Activated CD8-positive, alpha-beta T cell treated with anti-CD3 and anti-CD28 coated beads, Interleukin-2, amount 10 ng/mL, durations not matched to agents 7 days and 5 days (primary cell): ENCODE measurements at places on chromosomes 7 and 10.

- DNase-seq: no peak
Measured at GRCh38 chr7:132343199-132343598, 233.1 kb downstream of the PLXNA4 start.

- no peak for DNase-seq
Measured at GRCh38 chr7:303884-304573, 14.1 kb downstream of the FOXL3 start.

DNA sequence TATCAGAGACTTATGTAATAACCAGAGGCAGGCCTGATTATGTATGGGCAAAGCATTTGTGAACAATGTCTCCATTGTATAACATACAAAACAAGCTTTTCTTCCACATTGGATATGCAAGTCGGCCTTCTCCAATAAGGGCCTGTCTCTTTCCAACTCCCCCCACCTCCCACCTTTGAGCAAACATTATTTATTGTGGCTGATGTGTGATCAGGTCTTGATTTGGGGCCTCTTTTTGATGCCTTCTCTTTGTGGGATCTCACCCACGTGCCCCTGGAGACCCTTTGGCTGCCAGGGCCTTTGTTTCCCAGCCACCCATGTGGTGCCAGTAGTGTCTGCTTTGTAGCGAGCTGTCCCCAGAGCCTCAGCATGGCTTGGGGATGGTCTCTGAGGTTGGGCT lies 53.0 kb downstream of the TCF7L2 start:
- no peak for DNase-seq

DNA sequence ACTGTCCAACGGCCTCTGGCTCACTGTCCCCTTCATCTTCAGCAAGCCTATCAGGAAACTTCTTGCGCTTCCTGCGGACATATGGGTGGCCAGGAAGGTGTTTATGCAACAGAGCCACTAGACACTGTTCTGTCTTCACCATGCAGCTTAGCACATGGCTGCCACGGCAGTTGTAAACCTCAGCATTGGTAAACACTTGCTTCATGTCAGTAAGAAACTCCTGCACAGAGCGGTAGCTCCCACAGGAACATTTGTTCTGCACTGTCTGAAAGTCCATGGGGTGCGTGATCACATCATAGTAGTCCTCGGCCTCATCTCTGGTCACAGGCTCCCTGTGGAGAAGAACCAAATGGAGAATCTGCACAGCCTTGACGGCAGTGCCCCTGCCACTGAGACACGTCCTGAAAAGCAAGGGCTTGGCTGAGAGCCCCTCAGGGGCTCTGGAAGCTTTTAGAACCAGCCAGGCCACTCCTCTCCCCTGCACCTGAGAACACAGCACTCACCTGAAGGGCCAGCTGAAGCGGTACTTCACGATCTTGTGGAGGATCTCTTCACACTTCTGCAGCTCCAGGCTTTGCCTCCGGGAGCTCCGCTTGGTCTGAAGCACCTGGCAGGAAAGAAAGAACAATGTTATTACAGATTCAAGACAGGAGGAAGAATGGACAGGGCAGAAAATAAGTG lies 8.8 kb downstream of the FZD9 start:
- no peak for DNase-seq

DNA sequence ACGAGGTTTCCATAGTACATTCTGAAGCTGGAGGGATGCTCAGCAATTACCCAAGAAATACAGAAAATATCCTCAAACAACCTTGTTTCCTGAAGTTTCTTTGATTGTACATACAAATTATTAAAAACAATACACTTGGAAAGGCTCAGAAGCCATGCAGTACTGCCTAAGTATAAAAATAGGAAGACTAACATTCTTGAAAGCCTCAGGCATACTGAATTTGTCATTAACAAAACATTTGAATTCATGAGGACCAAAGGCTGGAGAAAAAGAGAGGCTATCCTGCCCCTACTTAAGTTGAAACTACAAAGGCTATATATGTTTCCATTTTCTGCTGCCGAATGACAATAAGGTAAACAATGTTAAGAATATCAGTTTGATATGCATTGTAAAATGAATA lies 54.3 kb upstream of the SGCE start:
- no peak for DNase-seq

DNA sequence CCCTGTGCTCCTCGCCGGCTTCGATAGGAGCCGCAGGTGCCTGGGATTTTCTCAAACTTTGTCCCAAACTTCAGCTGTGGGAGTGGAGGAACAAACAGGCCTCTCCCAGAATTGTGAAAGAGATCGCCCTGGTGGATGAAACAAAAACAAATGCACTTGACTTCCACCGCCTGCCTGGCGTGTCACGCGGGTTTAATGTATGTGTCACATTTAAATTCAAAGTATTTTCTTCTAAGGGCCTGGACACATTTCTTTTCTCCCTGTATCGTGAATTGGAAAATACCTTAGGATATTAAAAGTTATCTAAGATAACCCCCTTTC lies 694 bp upstream of the WASL start:
- DNase-seq: peak; percentile 51

DNA sequence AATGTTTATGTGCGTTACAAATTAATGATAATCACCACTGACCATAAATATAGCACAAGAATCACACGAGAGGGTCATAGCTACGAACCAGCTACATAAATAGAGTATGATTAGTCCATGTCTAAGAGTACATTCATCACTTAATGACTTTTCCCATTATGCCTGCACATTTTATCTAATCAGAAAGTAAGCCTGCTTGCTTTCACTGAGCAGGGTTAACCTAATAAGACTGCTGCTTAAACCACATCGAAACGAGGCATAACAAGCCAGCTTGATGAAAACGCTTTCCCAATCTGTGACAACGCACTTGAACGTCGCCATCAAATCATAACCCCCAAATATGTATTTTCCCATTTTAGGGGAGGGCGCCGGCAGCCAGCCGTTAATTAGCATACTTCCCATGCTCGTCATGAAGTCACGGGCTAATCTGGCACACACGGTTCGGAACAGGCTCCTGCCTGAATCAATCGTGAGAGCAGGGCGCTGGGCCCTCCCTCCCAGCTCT lies 71.5 kb downstream of the EBF3 start:
- DNase-seq: no peak

GRCh38 chr10:83625831-83626360 lies 513.4 kb upstream of the GHITM start:
- no peak for DNase-seq

- DNase-seq: no peak
Measured at GRCh38 chr7:84110400-84110799, 84.2 kb downstream of the SEMA3A start.

- peak; percentile 9 for DNase-seq
Measured at GRCh38 chr10:43945094-43945730, 296.5 kb upstream of the ZNF32 start.

GRCh38 chr7:1054861-1055450 lies 10.6 kb downstream of the GPR146 start:
- peak; percentile 59 for DNase-seq

GRCh38 chr10:126072622-126073021 lies 176.3 kb downstream of the FANK1 start:
- no peak for DNase-seq

DNA sequence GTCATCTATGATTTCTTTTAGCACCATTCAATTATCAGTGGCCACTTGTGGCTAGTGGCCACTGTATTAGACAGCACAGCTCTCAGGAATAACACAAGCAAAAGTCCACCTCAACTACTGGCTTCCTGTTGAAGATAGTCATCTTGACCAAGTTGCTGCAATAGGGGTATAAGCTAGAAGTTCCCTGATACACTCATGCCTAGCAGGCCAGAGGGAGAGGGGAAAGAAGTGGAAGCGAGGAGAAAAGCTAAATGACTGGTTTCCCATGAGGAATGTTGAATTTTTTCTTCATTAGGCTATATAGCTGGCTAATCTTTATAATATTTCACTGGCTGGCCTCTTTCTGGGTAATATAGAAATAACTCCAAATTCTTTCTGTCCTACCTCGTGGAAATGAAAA lies 327.5 kb upstream of the MEOX2 start:
- no peak for DNase-seq

DNA sequence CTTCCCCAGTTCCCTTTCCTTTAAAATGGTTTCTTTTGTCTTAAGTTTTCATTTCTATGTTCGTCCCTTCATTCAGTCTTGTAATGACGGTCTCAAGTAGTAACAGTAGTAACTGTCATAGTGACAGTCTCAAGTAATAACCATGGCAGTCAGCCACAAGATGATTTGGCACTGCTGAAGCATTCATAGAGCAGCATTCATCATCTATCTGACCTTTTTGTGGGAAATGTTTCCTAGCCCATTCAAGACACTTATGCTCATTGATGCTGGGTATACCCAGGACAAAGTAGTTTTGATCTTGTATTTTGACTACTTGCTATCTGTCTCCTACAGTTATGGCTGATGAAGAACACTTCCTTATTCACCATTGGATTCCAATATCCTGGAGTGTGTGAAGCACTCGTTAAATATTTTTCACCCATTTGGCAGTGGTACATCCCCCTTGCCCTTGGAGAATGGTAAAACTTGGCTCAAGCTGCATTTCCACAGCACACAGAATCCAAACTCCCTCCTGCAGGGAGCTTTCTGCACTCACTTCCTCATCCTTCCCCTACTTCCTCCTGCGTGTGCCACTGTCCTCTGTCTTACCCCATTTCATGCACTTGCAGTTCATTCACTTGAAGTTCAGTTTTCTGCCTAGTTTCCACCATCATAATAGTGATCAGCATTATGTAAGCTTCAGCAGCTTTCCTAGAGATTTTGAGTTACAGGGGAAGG lies 19.0 kb downstream of the GIMAP4 start:
- DNase-seq: no peak

GRCh38 chr10:86100581-86101061 lies 266.0 kb downstream of the GRID1 start:
- peak; percentile 27 for DNase-seq

DNA sequence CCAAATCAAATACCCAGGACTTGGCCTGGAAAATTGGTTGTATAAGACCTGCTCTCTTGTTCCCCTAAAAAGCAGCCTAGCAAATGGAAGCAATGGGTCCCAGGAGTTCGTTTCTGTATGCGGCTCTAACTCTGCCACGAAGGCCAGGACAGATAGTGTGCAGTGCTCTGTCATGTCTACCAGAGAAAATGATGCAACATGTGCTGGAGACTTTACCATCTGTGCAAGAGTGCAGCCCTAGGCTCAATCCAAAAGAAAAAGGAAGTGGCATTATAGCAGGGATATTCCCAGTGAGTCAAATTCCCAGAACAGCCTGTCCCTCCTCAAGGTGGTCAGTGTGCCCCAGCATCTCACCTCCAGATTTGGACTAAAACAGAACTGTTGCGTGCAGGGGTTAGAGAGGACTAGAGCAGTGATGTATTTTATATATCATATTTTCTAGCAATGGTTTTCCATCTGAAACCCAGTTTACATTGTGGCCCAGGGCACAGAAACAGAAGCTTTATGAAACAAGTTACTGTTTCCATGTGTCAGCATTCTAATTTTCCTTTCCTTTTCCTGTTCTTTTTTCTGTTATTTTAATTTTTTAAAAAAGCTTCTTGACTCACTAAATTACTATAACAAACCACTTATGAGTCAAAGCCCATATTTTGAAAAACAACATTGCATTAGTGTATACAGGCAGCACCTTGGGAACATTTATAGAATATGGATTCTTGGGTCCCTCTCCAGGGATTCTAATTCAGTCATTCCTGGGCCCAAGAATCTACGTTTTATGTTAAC lies 311.2 kb downstream of the RNLS start:
- DNase-seq: no peak

DNA sequence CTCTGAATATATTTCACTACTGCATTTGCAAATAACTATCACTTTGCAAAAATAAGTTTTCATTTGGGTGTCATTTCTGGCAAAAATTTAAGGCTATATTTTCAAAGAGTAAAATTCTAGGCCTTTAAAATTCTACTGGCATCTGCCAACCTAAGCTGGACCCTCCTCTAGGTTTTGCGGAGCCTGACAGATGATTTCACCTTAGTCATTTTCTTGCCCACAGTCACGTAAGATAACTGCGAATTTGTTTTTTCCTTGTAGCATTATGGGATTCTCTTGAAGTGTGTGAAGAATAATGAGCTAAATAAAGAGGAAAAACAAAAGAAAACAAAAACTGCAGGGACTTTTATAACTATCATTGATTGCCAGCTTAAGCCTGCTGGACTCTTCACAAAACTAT lies 7.8 kb downstream of the MEOX2 start:
- DNase-seq: no peak

DNA sequence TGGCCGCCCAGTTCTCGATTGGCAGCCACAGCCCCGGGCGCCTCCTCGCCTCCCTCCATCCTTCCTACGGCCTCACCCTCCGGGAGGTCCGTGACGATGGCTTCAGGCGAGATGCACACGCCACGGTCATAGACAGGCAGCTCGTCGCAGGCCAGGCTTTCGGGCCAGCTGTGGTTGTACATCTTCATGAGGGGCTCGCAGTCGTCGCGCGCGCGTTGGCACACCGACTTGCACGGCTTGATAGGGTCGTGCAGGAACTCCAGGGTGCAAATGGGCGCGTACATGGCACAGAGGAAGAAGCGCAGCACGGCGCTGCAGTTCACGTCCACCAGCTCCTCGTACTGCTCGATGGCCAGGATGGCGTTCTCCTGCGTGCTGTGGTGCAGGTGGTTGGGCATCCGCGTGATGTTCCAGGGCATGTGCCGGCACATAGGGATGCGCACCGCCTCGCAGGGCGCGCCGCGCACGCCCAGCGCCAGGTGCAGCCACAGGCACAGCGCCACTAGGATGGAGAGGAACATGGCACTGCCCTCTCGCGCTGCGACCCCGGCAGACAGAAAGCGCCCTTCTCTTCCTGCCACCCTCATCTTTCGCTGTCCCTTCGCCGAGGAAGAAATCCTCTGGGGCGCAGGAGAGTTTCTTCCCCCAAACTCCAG lies 472 bp downstream of the SFRP4 start:
- no peak for DNase-seq

GRCh38 chr10:132129431-132129830 lies 57.3 kb upstream of the DPYSL4 start:
- no peak for DNase-seq

GRCh38 chr7:6558837-6559236 lies 7.6 kb upstream of the GRID2IP start:
- peak; percentile 34 for DNase-seq

- DNase-seq: peak; percentile 51
Measured at GRCh38 chr10:11113156-11113555, 95.5 kb downstream of the CELF2 start.

DNA sequence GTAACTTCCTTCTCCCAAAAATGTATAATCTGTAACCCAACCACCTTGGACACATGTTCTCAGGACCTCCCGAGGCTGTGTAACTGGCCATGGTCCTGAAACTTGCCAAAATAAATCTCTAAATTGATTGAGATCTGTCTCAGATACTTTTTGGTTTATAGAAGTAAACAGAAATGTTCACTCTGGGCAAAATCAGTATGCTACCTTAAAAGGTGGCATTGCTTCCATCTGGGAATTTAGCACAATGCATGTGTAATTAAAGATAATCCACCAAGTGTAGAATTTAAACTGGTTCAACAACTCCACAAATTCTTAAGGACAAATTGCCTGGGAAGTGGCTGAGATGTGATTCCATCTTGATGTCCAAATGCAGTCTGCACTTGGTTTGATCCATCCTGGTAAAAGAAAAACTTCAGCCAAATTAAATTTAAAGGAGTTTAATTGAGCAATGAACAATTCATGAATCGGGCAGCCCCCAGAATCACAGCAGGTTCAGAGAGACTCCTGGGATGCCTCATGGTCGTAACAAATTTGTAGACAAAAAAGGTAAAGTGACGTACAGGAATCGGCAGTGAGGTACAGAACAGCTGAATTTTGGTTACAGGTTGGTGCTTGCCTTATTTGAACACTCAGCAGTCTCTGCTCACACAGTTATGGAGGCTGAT lies 102.6 kb upstream of the PFKP start:
- no peak for DNase-seq

GRCh38 chr7:2954433-2954853 lies 89.2 kb downstream of the CARD11 start:
- peak; percentile 76 for DNase-seq

GRCh38 chr10:110946496-110946895 lies 27.1 kb downstream of the SHOC2 start:
- DNase-seq: no peak
